ENCODE measurements at places on chromosomes 11 and 22.

- DNase-seq, result no peak
Measured at GRCh38 chr11:120945042-120945441, 78.9 kb upstream of the TBCEL start.

DNA sequence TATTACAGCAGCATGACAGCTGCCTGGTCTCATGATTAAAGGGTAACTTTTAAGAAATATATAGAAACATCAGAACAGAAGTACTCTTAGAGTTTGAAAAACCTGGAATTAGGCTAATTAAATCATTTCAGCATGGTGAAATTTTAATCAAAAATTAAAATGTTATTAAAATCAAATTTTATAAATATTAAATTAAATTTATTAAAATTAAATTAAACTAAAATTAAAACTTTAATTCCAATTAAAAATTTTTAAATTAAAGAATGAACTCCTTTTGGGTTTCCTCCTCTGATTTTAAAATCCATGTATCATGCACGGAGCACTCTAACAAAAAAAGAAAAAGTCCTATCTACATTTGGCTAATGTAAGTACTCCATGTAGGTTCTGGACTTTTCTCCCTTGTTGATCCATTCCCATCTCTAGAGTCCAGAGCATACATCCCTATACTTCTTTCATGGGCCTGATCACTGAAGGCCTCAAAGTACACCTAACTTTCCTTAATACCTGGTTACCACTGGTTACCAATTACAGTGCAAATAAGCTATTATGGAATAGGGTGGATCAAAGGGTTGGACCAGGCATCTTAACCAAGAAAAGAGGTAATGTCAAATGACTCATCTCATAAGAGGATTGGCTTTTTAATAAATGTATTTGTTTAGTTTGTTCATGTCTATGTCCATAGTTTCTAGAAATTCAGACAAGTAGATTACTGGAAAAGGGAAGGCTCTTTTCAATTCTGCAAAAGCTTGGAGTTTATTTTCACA, 48.4 kb upstream of the MUC15 start:
- DNase-seq, result peak; percentile 46

- no peak for DNase-seq
Measured at GRCh38 chr11:121131656-121132055, 30.6 kb downstream of the TECTA start.

DNA sequence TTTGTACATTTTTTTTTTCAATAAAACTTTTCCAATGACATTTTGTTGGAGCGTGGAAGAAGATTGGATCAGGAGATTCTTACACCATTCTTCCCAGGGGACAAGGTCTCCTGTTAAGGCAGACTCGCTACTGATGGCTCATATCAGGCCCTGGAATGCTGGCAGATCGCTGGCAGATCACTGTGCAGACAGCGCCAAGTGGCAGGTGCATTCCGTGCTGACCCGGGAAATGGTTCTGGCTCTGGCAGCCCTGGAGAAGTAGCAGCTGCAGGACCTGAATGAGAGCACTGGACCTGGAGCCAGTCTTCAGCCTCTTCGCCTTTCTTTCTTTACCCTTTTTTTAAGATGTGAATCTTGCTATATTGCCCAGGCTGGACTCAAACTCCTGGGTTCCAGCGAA, 10.7 kb downstream of the SERPINH1 start:
- DNase-seq, result no peak

DNA sequence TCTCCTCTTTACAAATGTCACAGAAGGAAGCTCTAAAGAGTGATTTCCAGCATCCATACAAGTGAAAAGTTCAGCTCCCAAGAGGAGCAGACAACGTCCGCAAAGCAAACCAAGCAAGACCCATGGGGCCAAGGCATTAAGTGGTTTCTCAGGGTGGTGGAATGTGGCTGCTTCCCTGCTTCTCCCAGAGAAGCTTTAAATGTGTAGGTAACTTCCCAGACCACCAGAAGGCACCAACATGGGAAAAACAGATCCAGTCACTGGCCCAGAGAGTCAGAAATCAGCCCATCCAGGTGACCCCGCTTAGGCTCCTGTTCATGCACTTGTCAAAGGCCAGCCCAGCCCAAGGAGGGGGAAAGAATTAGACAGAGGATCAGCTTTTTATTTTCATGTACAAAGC, 13.3 kb upstream of the PHF21A start:
- DNase-seq, result no peak

DNA sequence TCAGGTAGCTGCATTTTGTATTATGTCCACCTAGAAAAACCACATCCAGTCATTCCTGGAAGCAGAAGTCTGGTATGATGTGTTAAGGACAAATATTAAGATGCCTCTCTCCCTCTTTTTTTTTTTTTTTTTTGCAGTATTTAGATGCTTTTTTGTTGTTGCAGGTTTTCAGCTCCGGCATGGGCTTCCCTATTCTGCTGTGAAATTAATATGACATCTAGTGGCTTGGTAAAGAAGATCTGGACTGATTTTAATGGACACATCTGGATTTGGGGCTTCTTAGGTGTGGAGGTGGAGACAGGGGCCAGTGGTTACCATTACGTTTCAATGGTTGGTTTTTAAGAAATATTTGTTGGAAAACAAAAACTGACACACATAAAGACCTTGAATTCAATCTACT, 47.5 kb upstream of the RASSF10 start:
- no peak for DNase-seq

GRCh38 chr22:42173183-42173926, 42.7 kb upstream of the CYP2D6 start:
- no peak for DNase-seq

- DNase-seq, result no peak
Measured at GRCh38 chr11:86663291-86663690, 9.1 kb downstream of the ME3 start.

GRCh38 chr11:11577251-11577855, 44.5 kb downstream of the GALNT18 start:
- no peak for DNase-seq

- DNase-seq, result no peak
Measured at GRCh38 chr22:31093086-31093850, 12.2 kb downstream of the SMTN start.

DNA sequence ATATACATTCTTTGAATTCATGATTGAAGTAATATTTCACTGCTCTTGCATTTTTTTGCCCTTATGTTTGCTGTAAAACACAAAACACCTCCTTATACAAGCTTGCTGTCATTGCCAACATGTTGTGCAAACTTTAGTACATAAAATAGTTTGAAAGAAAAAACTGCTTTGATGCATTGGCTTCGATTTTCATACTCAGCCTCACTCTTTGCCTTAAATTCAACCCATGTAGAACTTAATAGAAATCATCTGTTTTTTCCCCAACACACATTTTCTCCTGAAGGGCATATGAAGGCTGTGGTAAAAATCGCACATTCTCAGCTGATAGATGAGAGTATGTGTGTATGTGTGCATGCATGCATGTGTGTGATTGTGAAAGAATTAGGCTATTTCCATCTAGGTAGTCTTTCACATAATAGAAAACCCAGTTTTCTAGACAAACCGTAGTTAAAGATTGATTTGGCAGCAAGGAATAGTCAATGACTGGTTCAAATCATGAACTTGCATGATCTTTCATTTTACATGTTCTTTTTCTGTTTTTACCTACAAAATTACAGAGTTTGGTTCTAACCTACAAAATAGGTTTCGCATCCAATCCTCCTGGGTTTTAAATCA, 72.8 kb upstream of the MTMR2 start:
- DNase-seq, result no peak

GRCh38 chr11:19802773-19803293, 90.2 kb downstream of the NAV2 start:
- DNase-seq, result no peak

Data from PC-9 (cell line).